ENCODE measurements at places on chromosomes 13 and 19.

- DNase-seq: no peak
These were observed 471 bp upstream of the ERVK3-1 start for GRCh38 chr19:58304748-58305064.

GRCh38 chr13:44425041-44425814 is 51.6 kb downstream of the SERP2 start:
- DNase-seq: no peak

DNA sequence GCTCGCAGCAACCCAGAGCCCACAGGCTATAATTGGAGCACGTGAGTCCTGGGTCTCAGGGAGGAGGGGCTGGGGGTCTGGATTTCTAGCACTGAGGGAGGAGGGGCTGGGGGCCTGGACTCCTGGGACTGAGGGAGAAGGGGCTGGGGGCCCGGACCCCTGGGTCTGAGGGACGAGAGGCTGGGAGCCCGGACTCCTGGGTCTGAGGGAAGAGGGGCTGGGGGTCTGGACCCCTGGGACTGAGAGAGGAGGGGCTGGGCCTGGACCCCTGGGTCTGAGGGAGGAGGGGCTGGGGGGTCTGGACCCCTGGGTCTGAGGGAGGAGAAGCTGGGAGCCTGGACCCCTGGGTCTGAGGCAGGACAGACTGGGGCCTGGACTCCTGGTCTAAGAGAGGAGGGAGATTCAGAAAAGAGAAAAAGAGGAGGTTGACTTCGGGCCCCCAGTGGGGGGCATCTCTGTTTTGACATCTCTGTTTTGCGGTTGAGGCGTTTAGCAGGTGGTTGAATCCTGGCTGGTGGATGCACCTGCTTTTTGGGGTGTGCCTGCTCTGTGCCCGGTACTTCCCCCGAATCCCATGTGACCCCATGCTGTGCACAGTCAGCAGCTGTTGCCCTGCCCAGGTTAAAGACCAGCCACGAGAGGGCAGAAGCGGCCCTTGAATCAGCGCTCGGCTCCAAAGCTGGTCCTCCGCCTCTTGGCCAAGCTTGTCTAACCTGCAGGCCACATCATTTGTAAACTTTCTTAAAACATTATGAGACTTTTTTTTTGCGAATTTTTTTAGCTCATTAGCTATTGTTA is 10.5 kb downstream of the PVR start:
- DNase-seq: peak; percentile 57

DNA sequence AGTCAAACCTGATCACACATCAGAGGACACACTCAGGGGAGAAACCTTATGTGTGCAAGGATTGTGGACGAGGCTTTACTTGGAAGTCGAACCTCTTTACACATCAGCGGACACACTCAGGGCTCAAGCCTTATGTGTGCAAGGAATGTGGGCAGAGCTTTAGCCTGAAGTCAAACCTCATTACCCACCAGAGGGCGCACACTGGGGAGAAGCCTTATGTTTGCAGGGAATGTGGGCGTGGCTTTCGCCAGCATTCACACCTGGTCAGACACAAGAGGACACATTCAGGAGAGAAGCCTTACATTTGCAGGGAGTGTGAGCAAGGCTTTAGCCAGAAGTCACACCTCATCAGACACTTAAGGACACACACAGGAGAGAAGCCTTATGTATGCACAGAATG is 8.2 kb upstream of the ZNF527 start:
- no peak for DNase-seq

GRCh38 chr13:93750676-93751075 is 524.1 kb downstream of the GPC6 start:
- DNase-seq: no peak

DNA sequence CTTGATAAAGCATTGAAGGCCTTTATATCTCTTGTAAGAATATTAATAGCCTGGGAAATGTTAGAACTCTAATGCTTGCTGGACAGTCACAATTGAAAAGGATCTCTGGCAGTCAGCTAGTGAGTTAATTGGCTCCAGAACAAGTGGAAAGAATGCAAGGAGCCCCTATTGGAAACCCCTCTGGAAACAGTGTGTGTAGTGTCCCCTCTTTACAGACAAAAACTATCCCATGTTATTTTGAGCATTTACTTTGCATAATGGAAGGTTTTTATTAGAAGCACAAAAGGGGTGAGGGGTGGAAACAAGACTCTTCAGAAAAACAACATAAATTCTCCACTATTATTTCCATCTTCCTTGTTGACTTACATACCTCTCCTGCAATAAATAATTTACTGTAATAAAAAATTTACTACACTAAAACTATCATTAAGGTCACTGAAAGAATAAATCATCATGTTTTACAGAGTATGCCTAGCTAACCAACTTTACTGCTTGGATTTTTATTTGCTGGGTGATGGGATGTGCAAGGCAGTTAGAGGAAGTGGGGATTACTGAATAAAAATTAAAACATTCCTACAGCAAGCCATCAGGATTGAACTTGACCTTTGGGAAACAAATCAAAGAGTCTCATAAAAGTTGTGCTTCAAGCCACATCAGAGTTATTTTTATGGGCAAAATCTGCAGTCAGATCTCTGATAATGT is 610.4 kb downstream of the TBC1D4 start:
- DNase-seq: no peak

Measured in fibroblast of the aortic adventitia (primary cell).